ENCODE measurements at places on chromosomes 11 and 22. TPM values are rescaled to one million over a fixed set of nuclear protein-coding genes. Genes with fewer than 3 reads are reported as not detected.

The TMEM191B gene
- total RNA-seq, result 0.50 TPM

The GAL gene
- total RNA-seq, result 2.2 TPM

The CCDC87 gene
- 0.83 TPM for total RNA-seq

The E2F8 gene
- 0.27 TPM for total RNA-seq

The ZNF408 gene
- 12.6 TPM for total RNA-seq

The IFITM1 gene
- total RNA-seq, result 2.8 TPM

The MPZL2 gene
- 82.5 TPM for total RNA-seq

The RPS19BP1 gene
- total RNA-seq, result 81.3 TPM

The PLXNB2 gene
- total RNA-seq, result 230 TPM

The OSBP2 gene
- total RNA-seq, result 4.7 TPM

The FGF3 gene
- not detected for total RNA-seq

The OR9Q1 gene
- not detected for total RNA-seq

The OR10D3 gene
- total RNA-seq, result not detected

The MOGAT2 gene
- not detected for total RNA-seq

The ZFTA gene
- total RNA-seq, result 10.0 TPM

The KIAA0930 gene
- total RNA-seq, result 164 TPM

The PARVA gene
- total RNA-seq, result 57.7 TPM

The PITPNM1 gene
- 28.8 TPM for total RNA-seq

The DUSP8 gene
- total RNA-seq, result 1.2 TPM

The HTR3A gene
- not detected for total RNA-seq

The TCP11L1 gene
- total RNA-seq, result 51.2 TPM

The C2CD3 gene
- 15.3 TPM for total RNA-seq

The OR5B21 gene
- not detected for total RNA-seq

The ESAM gene
- total RNA-seq, result 0.17 TPM

The RFPL1 gene
- not detected for total RNA-seq

The CECR2 gene
- total RNA-seq, result not detected

The STK33 gene
- not detected for total RNA-seq

The TMEM121B gene
- total RNA-seq, result 0.24 TPM

The MRGPRX3 gene
- 33.4 TPM for total RNA-seq

The SBF1 gene
- total RNA-seq, result 79.0 TPM

The MRGPRX4 gene
- total RNA-seq, result 1.2 TPM

The VPREB1 gene
- not detected for total RNA-seq

The WEE1 gene
- 49.8 TPM for total RNA-seq

The POU2AF3 gene
- not detected for total RNA-seq

The SLC22A25 gene
- not detected for total RNA-seq

The USP35 gene
- total RNA-seq, result 13.3 TPM

The CSF2RB gene
- not detected for total RNA-seq

The ARRB1 gene
- 3.9 TPM for total RNA-seq

The TSG101 gene
- 62.4 TPM for total RNA-seq

Measured in mammary epithelial cell (primary cell).